Adrenal gland (tissue), 19 donors: ENCODE measurements at places on chromosomes 13 and 19.

GRCh38 chr19:23260956-23261355 lies 10.8 kb upstream of the ZNF724 start:
- DNase-seq, result no peak

DNA sequence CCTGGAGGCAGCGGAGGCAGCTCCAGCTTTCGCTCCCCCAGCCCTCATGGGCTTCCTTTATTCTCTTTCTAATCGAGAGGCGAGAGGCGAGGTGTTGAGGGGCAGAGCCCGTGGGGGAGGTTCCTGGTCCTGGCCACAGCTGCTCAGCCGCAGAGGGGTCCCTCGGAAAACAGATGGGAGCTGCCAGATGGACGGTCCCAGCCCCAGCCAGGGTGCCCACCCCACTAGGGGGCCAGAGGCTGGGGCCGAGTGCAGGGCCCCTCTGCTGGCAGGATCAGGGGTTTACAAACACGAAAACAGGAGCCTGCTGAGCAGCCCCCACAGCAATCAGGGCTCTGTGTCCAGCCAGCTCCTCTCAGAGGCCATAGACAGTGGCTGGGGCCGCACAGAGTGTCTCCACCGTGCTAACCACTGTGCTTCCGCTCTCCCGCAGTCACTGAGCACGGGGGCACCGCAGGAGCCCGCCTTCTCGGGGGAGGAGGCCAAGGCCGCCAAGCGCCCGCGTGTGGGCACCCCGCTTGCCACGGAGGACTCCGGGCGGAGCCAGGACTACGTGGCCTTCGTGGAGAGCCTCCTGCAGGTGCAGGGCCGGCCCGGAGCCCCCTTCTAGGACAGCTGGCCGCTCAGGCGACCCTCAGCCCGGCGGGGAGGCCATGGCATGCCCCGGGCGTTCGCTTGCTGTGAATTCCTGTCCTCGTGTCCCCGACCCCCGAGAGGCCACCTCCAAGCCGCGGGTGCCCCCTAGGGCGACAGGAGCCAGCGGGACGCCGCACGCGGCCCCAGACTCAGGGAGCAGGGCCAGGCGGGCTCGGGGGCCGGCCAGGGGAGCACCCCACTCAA lies 182.2 kb downstream of the KDM4B start:
- no peak for DNase-seq

DNA sequence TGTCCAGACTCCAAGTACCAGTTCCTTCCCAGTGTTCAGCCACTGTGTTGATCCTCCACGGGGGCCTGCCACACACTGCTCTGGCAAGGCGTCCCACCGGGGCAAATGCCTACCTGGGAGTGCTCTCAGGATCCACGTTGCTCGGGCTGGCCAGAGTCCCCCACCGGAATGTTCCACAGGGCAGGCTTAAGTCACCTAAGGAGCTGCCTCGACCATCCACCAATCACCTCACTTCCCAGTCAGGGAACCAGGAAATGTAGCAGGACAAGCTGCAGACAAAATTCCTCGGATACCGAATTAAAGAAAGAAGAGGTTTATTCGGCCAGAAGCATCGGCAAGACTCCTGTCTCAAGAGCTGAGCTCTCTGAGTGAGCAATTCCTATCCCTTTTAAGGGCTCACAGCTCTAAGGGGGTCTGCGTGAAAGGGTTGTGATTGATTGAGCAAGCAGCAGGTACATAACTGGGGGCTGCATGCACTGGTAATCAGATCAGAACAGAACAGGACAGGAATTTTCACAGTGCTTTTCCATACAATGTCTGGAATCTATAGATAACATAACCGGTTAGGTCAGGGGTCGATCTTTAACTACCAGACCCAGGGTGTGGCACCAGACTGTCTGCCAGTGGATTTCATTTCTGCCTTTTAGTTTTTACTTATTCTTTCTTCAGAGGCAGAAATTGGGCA lies 56.9 kb upstream of the EDNRB start:
- no peak for DNase-seq

- DNase-seq, result peak; percentile 68
These were observed 14.7 kb upstream of the ADGRE5 start for GRCh38 chr19:14366529-14366928.

DNA sequence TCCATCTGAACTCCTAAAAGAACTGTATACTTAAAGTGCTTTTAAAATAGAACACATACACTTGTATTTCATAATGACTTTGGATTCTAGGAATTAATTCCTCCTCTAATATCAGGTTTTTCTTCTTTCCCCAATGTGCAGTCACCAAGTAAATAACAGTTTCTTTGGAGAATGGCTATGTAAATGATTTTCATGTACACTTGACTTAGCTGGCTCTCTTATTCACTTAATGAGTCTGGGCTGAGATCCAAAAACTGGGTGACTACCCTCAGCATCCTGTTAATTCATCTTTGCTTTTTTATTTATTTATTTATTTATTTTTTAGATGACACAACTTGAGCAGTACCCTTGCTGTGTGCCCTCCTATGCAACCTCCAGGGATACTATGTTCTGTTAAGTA lies 1003.7 kb downstream of the SLITRK1 start:
- DNase-seq, result no peak
